ENCODE measurements at places on chromosomes 2 and 18.
A peak's percentile ranks its signal among the peaks of the same experiment; 100 is the strongest.

DNA sequence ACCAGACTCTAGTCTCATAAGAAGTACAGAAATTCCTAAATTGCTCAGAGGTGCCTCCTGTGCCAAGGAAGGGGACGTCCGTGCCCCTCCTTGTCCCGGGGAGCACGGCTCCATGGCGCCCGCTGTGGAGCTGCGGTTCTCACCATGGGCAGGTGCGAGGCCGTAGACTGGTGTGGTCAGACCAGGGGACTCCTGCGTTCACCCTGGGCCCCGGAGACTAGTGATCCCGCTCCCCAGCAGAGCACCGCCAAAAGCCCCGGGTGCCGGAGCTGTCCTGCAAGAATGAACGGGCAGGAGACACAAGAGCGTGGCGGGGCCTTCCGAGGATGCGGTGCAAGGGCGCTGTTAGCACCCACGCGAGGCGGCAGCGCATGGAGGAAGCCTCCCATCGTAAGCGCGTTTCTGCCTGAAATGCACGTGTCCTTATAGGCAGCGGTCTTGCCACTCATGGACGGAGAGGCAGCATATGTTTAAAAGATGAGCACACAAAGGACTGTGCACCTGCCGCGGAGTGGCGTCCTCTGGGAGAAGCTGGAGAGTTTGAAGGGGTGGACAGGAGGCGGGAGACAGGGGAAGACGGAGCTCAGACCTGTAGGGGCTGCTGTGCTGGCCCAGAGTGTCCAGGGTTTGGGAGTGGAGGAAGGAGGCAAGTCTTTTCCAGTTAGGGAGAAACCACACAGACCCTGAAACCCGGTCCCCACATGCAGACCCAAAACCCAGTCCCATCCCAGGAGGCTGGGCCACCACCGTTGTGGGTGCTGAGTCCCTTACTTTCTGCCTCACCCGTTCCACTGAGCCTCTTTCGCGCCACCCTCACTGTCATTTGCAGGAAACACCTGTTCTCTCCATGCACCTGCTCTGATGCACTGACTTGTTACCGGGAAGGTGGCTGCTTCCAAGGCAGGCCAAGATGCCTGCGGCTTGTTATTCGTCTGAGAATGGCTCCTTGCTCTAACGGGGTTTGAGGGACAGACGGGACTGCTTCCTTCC is 7.5 kb upstream of the KCNG2 start:
- no peak for DNase-seq

- peak; percentile 66 for DNase-seq
Measured at GRCh38 chr2:63424329-63425078, 163.8 kb downstream of the WDPCP start.

DNA sequence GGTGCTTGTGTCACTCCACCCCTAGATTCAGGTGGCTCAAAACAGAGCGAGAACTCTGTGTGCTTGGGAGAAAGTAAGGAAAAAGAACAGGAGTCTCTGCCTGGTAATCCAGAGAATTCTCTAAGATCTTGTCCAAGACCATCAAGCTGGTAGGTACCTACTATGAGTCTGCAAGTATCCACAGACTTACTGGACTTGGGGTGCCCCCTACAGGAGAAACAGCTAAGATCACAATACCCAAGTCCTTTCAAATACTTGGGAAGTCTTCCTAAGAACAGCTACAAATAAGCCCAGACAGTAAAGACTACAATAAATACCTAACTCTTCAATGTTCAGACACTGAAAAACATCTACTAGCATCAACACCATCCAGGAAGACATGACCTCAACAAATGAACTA is 1143.6 kb upstream of the ACVR2A start:
- DNase-seq = no peak

DNA sequence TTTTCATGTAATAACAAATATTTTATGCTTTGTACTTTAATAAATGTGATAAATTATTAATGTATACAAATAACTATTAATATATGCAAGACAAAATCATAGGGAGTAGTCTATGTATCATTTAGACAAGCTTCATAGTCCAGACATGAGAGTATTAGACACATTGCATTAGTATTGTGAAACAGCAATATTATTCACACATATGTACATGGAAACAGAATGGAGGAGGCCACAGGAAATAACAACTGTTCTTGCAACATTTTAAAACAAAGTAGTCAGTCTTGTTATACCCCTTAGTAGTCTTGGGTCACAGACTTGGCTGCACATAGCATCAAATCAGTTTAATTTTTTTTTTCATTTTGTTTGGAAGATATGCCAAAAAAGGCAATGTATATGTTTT is 15.8 kb downstream of the DSC1 start:
- no peak for DNase-seq

DNA sequence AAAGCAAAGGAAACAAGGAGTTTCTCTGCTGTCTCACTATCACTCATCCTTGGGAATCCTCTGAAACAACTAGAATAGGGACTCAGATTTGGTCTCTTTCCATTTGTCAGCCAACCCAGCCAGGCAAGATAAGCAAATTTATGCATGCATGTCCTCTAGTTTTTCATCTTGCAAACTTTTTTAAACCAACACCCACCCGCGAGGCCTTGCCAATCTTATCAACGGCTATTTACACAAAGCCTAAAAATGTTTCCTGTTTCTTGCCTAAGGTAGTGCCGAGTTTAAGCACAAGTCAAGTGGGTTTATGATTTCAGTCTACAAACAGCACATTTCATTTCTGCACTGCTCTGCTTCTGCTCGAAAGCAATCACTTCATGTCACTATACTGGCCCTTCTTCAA is 240.9 kb downstream of the STK39 start:
- DNase-seq = no peak

GRCh38 chr2:230770804-230771203 is 58.2 kb downstream of the CAB39 start:
- DNase-seq = no peak

GRCh38 chr18:36527051-36527450 is 229.5 kb downstream of the FHOD3 start:
- DNase-seq = no peak

GRCh38 chr2:44895061-44895460 is 46.4 kb upstream of the SIX3 start:
- DNase-seq = no peak

GRCh38 chr2:20429528-20429927 is 17.3 kb upstream of the RHOB start:
- DNase-seq = no peak

- no peak for DNase-seq
Measured at GRCh38 chr2:102147935-102148334, 5.4 kb downstream of the IL1R1 start.

DNA sequence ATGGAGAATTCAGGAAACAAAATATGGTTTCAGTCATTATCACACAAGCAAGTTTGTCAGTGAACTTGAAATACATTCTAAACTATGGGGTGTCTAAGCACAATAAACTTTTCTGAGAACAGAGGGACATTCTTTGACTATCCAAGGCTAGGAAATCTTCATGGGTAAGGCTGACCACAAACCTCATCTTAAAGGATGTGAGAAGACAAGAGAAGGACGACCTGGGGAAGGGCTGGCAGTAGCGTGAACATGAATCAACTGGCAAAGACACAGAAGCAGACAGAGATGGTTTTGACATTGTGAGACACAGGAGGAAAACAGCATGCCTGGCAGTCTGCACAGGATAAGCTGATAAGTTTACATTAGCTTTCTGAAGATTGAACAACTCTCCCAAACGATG is 752.4 kb upstream of the SLC8A1 start:
- no peak for DNase-seq

DNA sequence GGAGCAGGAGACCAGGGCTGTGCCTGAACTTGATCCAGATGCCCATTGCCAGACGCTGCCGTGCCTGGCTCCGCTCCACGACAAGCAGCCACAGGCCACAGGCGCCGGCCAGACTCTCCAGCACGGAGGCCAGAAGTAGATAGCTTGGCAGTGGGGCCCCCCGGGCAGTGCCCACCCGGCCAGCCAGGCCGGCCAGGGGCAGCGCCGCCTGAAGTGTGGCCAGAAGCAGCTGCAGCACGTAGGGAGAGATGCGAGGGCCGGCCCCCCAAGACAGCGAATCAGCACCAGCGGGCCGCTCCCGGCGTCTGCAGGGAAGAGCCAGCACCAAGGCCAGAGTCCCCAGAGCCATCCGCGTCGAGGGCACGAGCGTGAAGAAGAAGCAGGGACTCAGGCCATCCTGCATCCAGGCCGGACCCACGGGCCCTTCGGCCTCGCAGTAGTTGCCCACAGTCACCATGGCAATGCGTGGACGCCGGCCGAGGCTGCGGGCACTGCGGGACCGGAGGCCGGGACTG is 484 bp downstream of the ABCB6 start:
- DNase-seq = peak; percentile 68

- no peak for DNase-seq
Measured at GRCh38 chr2:184734338-184734737, 136.0 kb downstream of the ZNF804A start.

- DNase-seq = no peak
Measured at GRCh38 chr2:96325884-96326255, 753 bp downstream of the ITPRIPL1 start.

DNA sequence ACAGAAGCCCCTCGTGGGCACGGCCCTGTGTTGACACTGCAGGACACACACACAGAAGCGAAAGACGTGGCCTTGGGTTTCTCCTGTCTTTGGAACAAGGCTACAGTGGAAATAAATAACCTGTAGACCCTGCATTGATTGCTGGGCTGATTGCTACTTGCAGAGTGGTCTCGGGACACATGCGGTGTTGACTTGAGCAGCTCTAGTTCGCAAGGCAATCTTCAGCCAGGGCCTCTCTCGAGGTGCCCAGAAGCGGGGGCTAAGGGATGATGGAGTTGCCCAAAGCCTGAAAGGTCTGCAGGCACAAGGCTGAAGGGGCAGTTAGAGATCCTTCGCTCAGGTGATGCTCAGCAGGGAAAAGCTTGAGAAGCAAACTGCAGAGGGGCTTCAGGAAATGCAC is 180.3 kb downstream of the SEPTIN10 start:
- no peak for DNase-seq

DNA sequence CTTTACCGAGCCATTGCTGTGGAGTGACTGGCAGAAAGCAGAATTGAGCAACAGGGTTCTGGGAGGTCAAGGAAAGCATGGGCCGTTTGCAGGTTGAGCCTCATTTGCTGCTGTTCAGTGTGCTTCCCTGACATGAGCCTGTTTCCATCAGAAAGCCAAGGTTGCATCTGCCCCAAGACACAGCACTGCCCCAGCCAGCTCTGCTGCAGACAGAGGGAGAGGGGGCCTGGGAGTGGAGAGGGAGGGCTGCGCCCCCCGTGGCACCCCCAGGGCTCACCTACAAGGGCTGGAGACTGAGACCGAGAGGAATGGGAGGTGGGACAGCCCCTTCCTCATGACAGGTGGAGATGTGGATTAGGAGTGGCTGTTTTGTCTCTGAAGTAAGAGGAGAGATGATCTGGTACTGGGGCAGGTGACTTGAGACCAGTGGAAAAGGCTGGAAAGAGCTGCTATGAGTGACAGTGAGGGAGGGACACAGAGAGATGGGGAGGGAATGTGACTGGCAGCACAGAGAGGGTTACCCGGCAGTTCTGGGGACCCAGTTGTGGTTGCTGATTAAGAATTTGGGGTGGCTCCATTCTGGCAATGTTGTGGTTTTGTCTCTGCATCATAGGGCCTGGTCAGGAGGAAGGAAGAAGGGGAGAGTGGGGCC is 218.0 kb downstream of the DYSF start:
- no peak for DNase-seq

GRCh38 chr2:181973171-181973783 is 12.4 kb upstream of the PPP1R1C start:
- no peak for DNase-seq

DNA sequence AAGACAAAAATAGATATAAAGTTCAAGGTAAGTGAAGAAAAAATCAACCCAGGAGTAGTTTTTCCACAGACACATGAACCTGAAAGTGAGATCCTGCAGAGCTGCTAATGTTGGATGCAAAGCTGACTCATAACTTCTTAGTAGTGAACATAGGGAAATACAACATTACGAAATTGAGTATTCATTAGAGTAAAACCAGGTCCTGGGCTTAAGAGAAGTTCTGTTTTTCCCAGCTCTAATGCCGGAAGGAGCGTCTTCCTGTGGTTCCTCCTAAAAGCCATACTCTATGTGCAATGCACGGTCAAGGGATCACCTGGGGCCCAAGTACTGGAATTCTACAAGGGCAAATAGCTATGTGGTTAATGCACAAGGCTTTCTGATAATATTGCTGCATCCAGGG is 141.7 kb downstream of the RBMS1 start:
- DNase-seq = no peak

DNA sequence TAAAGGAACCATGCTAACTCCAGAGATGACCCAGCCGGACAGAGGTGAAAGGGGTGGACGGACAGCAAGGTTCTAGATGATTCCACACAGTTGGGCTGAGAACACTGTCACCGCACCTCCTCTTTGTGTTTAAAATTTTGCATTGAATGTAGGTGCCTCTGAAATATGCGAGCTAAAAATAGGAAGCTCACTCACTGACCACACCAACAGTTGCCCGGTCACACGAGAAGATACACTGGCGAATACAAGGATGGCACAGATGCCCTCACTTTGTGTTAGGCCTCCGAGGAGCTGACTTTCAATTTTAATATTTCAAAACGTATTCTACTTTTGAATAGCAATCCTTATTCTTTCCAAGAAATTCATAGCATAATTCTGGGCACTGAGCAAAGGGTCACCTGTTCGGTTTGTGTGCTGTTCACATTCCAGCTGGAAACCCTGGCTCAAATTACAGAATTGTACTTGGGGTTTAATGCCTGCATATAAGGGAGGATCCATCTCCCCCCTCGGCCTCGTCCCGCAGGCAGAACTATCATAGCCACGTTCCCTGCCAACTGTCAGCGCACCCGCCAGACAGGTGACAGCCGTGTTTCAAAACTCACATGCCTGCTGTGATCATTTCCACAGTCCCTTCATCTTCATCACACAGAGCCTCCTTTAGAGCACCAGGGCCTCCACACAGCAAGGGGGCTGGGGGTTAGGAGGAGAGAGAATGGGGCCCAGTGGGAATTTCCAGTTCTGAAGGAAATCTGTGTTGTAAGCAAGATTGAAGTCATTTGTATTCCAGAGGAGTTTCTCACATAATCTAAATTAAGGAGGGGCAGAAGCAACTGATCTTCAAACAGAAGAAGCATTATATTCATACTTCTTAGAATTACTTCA is 48.2 kb downstream of the ADI1 start:
- no peak for DNase-seq

GRCh38 chr2:16765356-16765755 is 99.7 kb upstream of the CYRIA start:
- DNase-seq = no peak

DNA sequence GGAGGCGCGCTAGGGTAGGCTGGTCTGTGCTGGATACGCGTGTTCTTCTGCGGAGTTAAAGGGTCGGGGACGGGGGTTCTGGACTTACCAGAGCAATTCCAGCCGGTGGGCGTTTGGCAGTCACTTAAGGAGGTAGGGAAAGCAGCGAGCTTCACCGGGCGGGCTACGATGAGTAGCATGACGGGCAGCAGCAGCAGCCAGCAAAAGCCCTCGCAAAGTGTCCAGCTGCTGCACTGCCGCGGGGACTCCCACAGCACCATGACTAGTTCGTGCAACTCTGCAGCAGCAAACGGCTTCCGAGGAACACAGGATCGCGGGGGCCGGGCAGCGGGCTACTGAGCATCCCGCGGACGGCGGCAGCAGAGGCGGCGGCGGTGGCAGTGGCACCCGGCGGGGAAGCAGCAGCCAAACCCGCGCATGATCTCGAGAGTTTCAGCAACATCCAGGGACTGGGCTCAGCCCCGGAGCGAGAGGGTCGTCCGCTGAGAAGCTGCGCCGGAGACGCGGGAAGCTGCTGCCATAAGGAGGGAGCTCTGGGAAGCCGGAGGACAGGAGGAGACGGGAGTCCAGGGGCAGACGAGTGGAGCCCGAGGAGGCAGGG is 368 bp downstream of the TMEFF2 start:
- DNase-seq = no peak

- no peak for DNase-seq
Measured at GRCh38 chr2:18551623-18552022, 8.8 kb downstream of the RDH14 start.

GRCh38 chr2:160145471-160145870 is 54.6 kb downstream of the ITGB6 start:
- DNase-seq = no peak

All from NCI-H2171 treated with DMSO at 0.1 percent for 48 hours (cell line).